ENCODE measurements at places on chromosomes 16 and 17.

- DNase-seq = peak; percentile 92
Measured at GRCh38 chr17:76737676-76738467, at the start of gene MFSD11. TSS of gene MFSD11 (plus strand) at chr17:76738119. CDS start at chr17:76738353, 234 bp downstream.

DNA sequence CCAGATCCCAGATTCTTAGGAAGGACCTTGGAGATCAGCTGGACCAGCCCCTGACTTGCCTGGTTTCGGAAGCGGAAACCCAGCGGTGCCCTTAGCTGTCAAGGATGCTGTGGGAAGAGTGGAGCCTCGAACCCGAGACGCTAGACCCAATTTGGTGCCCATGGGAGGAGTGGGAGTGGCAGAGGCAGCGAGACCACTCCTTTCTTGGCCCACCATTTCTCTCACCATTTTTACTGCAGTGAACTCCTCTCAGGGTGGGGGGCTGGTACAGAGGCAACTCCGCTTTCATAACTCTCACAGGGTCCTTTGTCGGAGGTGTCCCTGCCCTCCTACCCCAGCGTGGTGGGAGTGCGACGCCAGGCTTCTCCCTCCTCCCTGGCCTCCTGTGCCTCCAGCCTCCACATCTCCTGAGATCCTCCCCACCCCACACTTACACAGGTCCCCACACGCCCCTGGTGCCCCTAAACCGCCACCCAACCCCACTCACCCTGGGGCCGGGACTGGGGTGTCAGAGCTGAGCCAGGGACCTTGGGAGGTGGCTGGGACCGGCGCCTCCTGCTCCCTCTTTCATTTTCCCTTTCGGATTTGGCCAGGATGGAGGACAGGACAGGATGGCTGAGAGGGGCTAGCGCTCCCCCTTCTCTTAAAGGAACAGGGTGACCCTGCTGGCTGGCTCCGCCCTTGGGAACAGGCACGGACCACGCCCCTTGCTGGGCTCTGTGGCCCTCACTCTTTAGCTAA, at the start of gene GJD3:
TSS of gene GJD3 (minus strand) at position 617 of the 741 bp plus-strand sequence. CDS start 922 bp downstream, outside the sequence.
- no peak for DNase-seq

- peak; percentile 57 for DNase-seq
Measured at GRCh38 chr17:65102788-65103187, 34.4 kb upstream of the RGS9 start.

GRCh38 chr16:70161350-70161749, 12.2 kb upstream of the CLEC18C start:
- DNase-seq = no peak

DNA sequence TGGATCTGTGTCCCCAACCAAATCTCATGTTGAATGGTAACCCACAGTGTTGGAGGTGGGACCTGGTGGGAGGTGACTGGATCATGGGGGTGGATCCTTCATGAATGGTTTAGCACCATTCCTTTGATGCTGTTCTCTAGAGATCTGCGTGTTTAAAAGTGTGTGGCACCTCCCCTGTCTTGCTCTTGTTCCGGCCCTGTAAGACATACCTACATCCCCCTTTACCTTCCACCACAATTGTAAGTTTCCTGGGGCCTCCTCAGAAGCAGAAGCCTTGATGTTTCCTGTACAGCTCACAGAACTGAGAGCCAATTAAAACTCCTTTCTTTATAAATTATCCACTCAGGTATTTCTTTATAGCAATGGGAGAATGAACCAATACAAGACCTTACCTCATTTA, 257.7 kb downstream of the XYLT1 start:
- DNase-seq = no peak

DNA sequence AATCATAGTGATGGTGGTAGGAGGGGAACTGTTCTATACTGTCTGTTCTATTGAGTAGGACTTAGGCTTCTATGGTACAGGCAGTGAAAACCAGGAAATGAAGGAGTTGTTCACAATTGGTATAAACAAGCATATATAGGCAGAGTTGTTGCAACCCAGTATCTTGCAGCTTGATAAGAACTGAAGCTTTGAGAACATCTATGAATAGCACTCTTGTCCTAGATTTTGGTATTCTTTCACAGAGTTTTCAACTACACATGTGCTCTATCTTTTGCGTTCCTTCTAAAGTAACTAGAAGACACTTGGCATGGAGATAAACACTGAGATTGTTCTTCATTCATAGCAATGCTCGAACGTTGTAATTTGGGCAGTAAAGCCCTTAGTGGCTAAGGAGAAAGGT, 91.8 kb downstream of the KCNJ2 start:
- DNase-seq = no peak

DNA sequence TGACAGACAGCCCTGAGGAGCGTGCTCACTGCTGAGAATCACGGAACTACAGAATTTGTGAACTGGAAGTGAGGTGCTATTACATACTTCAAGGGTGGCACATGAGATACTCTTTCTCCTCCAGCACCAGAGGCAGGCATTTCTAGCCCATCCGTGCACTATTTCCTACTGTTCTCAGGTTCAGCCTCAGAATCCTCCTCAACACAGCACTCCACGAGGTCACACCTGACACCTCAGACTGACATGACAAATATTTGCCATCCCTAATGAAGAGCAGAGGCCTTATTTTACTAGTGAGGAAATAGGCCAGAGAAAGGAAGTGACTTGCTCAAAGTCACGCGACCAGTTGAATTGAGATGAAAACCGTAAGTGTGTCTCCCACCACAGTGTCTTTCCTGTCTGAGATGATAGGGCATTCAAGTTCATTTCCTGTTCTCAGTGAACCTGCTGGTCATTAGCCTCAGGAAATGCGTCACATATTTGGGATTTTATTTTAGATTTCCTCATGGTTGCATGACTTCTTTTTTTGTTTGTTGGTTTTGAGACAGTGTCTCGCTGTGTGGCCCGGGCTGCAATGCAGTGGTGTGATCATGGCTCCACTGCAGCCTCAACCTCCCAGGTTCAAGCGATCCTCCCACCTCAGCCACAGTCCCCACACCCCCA, 23.6 kb downstream of the SEZ6 start:
- no peak for DNase-seq

GRCh38 chr16:79613009-79613408, 12.5 kb upstream of the MAF start:
- no peak for DNase-seq

- DNase-seq = no peak
Measured at GRCh38 chr17:32264823-32265191, 825 bp upstream of the RHBDL3 start.

GRCh38 chr17:66398059-66398458, 95.6 kb downstream of the PRKCA start:
- DNase-seq = no peak

DNA sequence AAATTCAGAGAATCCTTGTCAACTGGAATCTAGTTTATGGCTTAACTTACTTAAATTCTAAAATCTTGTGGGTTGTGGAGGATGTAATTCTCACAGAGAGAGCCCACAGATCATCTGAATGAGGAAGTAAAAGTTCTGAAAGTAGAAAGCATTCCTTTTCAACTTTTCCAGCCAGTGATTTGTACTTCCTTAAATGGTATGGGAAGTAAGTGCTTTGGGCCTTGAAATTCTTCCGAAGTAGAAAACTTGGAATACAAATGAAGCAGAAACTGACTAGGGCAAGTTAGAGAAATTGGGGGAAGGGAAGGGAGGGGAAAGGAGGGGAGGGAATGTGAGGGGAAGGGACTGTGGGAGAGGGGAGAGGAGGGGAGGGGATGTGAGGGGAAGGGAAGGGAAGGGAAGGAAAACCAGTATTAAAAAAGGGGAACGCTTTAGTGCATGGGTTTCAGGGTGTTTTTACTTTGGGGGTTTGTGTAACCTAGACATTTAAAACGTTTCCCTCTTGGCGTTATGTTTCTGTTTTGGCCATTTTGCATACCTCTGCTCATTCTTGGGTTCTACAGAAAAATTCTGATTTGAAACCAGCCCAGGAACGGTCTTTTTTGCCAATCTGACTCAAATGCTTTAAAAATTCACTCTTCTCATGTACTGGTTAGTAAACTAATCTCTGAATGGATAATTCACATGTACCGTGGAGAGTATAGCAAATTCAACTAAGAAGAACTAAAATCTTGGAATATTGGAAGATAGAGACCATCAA, 15.5 kb upstream of the SNTB2 start:
- peak; percentile 88 for DNase-seq

DNA sequence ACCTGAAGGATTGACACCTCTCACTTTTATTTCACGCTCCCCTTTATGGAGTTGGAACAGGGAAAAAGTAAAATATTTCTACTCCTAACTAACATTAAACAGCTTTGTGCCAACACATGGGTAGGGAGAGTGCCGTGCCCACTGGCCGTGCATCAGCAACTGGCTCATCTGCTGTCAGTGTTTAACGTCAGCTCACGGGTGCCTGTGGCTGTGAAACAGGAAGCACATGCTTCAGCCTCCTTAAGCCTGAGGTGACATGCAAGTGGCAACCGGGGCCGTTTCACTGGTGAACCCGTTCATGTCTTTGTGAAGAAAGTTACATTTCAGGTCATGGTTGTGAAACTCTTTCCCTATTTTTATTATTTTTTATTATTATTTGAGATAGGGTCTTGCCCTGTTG, 3.2 kb downstream of the SPG7 start:
- no peak for DNase-seq

- no peak for DNase-seq
Measured at GRCh38 chr17:81440511-81441244, 45.4 kb downstream of the BAHCC1 start.

DNA sequence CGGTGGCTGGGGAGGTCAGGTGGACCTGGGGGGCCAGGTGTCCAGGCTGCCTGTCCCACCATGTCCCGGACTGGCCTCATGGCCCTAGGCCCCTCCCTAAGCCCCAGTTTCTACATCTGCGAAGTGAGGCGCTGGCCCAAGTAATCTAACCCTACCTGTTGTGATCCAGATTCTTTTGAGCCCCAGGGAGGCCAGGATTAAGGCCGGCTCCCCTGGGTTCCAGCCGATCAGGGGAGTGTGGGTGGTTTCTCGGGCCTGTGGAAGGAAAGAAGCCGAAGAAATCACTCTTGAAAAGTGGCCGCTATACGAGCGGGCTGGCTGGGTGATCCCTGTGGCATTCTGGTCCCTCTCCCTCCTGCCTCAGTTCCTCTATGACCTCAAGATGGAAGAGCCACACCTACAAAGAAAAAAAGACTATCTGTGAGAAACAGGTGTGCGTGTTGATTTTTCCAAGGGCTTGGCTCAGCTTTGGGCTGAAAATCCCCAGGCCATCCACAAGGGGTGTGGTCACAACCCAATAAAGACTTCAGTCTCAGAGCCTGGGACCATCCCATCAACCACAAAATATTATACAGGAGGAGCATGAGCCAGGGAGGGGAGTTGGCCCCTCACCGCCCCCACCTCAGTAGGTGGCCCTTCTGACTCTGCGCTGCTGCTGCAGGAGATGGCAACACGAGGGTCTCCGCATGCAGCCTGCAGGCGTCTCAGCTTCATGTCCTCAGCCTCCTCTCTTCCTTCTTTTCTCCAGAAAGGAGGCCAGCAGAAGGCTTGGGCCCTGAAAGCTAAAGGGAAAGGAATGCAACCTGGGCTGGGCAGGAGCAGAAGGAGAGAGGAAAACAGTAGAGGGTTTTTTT, 20.3 kb downstream of the GPR142 start:
- DNase-seq = no peak

- no peak for DNase-seq
Measured at GRCh38 chr17:40203131-40203530, 16.0 kb upstream of the WIPF2 start.

- DNase-seq = peak; percentile 88
Measured at GRCh38 chr16:69179328-69180010, 7.5 kb upstream of the SNTB2 start.

GRCh38 chr17:36743130-36743529, 141.7 kb downstream of the MRM1 start:
- DNase-seq = no peak

DNA sequence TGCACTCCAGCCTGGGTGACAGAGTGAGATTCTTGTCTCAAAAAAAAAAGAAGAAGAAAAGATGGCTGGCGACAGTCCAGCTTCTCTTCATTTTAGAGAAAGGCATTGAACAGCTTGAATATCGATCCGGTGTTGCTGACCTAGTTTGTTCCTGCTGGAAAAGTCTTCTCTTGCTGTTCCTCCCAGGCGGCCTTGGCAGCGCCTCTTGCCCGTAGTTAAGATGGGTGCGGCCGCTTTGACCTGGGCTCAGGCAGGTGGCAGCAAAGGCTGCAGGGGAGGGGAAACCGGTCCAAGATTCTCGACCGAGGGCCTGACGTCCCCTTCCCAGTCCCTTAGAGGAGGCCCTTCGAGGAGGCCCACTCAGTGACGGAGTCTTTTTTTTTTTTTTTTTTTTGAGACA, 3.8 kb upstream of the ZNF764 start:
- no peak for DNase-seq

- DNase-seq = peak; percentile 82
Measured at GRCh38 chr17:31726980-31727427, 132.0 kb downstream of the COPRS start.

GRCh38 chr17:7144213-7144612, 29.6 kb upstream of the ASGR2 start:
- DNase-seq = no peak

DNA sequence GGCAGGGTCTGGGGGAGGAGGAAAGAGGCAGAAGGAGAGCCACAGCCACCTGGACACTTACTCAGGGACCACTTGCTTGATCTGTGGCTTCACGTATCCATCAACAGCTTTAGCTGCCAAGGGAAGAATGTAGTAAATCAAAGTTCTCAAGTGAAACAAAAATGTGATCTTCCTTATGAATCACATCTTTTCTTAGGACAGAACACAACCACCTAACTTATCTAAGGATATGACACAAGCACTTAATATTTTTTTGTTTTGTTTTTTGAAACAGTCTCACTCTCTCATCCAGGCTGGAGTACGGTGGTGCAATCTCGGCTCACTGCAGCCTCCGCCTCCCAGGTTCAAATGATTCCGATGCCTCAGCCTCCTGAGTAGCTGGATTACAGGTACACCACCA, 8.4 kb upstream of the GHDC start:
- DNase-seq = peak; percentile 82

DNA sequence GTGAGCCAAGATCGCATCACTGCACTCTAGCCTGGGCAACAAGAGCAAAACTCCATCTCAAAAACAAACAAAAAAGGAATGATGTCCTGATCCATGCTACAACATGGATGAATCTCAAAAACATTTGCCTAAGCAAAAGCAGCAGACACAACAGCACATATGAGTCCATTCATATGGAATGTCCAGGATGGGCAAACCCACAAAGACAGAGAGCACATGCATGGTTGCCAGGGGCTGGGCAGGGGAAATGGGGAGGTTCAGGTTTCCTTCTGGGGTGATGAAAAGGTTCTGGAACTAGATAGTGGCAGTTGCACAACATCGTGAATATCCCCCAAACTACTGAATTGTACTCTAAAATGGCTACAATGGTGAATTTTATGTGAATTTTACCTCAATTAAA, 35.3 kb upstream of the RAI1 start:
- peak; percentile 50 for DNase-seq

GRCh38 chr16:57137043-57137442, 44.7 kb downstream of the CPNE2 start:
- no peak for DNase-seq

DNA sequence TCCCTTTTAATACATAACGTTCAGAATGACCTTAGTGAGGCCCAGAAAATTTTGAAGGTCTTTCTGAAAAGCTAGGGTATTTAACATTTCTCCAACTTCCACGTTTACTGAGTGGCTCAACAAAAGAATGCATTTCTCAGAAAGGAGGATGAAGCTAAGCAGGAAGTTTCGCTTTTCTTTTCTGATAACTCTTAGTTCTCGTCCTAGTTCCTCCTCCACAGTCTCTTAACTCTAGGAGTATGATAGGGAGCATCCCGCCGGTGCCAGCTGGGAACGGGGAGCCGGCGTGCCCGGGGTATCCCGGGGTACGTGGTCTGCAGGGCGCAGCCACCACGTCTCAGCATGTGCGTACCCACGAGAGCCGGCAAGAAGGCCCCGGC, 363 bp downstream of the KARS1 start:
- no peak for DNase-seq

Data from amniotic epithelial cell (primary cell).